ENCODE measurements at places on chromosomes 6 and 20. TPM values are rescaled to one million over a fixed set of nuclear protein-coding genes. Genes with fewer than 3 reads are reported as not detected.
A peak's percentile ranks its signal among the peaks of the same experiment; 100 is the strongest.

GRCh38 chr6:11339380-11339779 lies 106.9 kb upstream of the NEDD9 start:
- no peaks in the 10 kb centered on the region for H3K27me3 ChIP-seq
- no peak for DNase-seq
- no peak overlapping the region for H3K27ac ChIP-seq

The RIN2 gene
- total RNA-seq, result 89.5 TPM

The KHDC1L gene
- not detected for total RNA-seq

DNA sequence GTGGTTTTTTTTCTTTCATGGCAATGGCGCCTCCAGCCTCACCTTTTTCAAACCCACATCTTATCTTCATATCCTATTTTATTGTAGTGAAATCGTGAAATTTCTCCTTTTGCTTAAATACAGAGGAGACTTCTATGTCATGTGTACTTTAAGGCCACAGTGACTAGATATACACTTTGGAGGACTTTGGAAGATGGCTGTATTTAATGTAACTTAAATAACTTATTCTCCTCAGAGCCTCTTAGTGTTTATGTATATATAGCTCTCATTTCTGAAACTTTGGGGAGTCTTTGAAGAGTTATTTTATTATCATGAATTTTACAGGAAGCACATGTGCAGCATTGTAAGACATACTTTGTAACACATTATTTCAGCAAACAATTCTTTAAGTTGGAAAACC lies 968 bp downstream of the LAMA2 start:
- DNase-seq, result no peak
- no peaks in the 10 kb centered on the region for H3K4me1 ChIP-seq
- no peaks in the 10 kb centered on the region for H3K36me3 ChIP-seq
- H3K4me3 ChIP-seq, result peak overlapping the region; percentile 52
- H3K27me3 ChIP-seq, result no peaks in the 10 kb centered on the region
- no peak overlapping the region for H3K27ac ChIP-seq

The BMP2 gene
- total RNA-seq, result 11.5 TPM

DNA sequence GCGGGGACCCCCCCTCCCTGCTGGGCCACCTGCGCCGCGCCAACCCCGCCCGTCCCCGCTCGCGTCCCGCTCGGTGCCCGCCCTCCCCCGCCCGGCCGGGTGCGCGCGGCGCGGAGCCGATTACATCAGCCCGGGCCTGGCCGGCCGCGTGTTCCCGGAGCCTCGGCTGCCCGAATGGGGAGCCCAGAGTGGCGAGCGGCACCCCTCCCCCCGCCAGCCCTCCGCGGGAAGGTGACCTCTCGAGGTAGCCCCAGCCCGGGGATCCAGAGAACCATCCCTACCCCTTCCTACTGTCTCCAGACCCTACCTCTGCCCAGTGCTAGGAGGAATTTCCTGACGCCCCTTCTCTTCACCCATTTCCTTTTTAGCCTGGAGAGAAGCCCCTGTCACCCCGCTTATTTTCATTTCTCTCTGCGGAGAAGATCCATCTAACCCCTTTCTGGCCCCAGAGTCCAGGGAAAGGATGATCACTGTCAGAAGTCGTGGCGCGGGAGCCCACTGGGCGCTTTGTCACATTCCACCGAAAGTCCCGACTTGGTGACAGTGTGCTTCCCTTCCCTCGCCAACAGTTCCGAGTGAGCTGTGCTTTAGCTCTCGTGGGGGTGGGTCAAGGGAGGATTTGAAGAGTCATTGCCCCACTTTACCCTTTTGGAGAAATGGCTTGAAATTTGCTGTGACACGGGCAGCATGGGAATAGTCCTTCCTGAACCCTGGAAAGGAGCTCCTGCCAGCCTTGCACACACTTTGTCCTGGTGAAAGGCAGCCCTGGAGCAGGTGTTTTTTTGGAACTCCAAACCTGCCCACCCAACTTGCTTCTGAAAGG lies 2.1 kb downstream of the VEGFA start:
- peaks cover 7% of the 10 kb centered on the region for H3K36me3 ChIP-seq
- no peaks in the 10 kb centered on the region for H3K27me3 ChIP-seq

- H3K27me3 ChIP-seq, result no peaks in the 10 kb centered on the region
- H3K4me1 ChIP-seq, result no peaks in the 10 kb centered on the region
- no peaks in the 10 kb centered on the region for H3K36me3 ChIP-seq
Measured at GRCh38 chr6:169618526-169619490, 83.0 kb downstream of the WDR27 start.

GRCh38 chr20:38730989-38731737 lies 6.9 kb downstream of the SLC32A1 start:
- H3K36me3 ChIP-seq, result no peaks in the 10 kb centered on the region
- H3K27me3 ChIP-seq, result peaks cover 68% of the 10 kb centered on the region
- H3K27ac ChIP-seq, result no peak overlapping the region
- DNase-seq, result peak; percentile 95

DNA sequence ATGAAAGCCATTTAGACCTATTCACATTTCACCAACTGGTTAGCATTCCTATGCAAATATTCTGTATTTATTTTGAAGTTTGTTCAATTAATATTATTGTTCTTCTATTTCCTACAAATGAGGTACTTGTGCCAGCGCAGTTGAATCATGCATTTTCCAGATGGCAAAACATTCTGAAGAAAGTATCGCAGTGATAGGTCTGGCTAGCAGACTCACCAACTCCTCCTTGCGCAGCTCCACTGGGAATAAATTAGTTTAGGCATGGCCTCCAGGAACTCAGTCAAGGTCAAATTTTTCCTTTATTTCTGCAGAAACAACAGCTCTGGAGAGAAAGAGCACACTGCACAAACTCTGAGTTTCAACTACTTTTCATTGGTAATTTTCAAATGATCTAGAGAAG lies 437.7 kb downstream of the COL12A1 start:
- no peak overlapping the region for H3K4me3 ChIP-seq
- no peaks in the 10 kb centered on the region for H3K4me1 ChIP-seq
- DNase-seq, result no peak
- no peaks in the 10 kb centered on the region for H3K36me3 ChIP-seq
- H3K27ac ChIP-seq, result no peak overlapping the region
- no peaks in the 10 kb centered on the region for H3K27me3 ChIP-seq

- H3K4me1 ChIP-seq, result peaks cover 11% of the 10 kb centered on the region
- no peak for DNase-seq
- H3K27ac ChIP-seq, result peak overlapping the region; percentile 33
- no peak overlapping the region for H3K4me3 ChIP-seq
- no peaks in the 10 kb centered on the region for H3K36me3 ChIP-seq
Measured at GRCh38 chr6:36368921-36369865, 18.3 kb downstream of the ETV7 start.

DNA sequence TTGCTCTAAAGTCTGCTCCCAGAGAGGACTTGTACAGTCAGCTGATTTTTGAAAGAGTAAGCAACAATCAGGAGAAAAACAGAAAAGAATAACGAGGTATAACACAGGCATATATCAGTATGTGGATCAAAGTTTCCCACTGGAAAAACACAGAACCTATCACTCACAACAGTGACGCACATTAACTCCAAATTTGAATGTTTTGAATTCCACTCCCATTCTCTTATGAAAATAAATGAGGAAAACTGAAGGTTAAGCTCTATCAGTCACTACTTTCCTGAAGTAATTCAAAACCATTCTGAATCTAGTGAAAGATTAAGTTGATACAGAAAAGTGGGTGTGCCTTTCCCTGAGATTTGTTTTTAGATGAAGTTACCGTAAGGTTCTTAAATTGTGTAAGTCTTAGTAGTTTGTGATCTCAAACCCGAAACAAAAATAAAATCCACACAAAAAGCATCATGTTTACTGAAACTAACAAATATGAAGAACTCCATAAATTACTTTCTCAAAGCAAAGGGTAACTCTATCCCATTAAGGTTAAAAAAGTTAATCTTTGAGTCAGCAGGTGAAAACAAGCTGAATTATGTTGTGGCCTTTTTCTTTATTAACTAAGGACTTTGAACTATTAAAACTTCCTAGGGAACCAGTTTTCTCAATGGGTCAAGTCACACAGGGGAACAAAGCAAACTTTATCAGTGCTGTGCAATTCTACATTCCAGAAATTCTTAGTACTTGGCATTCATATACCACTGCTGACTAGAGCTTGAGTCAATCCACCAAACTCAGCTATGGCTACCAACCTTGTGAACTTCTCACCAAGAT lies 115.7 kb downstream of the OGFRL1 start:
- H3K27me3 ChIP-seq, result no peaks in the 10 kb centered on the region
- DNase-seq, result no peak
- peak overlapping the region; percentile 68 for H3K27ac ChIP-seq
- H3K36me3 ChIP-seq, result no peaks in the 10 kb centered on the region

The SEMG1 gene
- not detected for total RNA-seq

The TFAP2D gene
- total RNA-seq, result not detected

DNA sequence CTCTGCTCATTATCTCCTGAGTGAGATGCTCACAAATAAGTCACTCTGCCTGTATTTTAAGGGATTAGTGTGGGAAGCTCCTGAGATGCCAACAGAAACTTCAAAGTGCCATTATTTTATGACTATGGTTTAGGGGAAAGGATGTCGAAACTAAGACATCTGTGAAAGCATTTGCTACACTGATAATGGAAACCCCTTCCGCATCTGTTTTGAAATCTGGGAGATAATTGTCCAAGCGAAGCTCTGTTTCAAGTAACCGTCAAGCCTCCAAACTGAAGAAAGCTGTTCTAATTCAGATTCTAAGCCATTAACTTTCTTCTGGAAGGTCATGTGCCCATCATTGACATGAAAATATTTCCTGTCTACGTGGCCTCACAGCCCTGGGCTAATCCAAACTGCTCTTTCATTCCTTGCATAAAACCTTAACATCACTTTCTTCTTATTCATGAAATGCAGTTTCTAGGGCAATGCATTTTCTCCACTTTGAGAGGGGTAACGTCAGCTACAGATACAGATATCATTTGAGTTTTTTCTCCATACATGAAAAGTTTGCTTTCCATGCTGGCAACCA lies 932.0 kb downstream of the C6orf118 start:
- H3K4me3 ChIP-seq, result no peak overlapping the region
- no peaks in the 10 kb centered on the region for H3K36me3 ChIP-seq
- no peaks in the 10 kb centered on the region for H3K4me1 ChIP-seq
- H3K27ac ChIP-seq, result no peak overlapping the region

The SIM1 gene
- not detected for total RNA-seq

GRCh38 chr6:137161949-137162348 lies 11.5 kb downstream of the IL22RA2 start:
- H3K36me3 ChIP-seq, result no peaks in the 10 kb centered on the region
- H3K27me3 ChIP-seq, result no peaks in the 10 kb centered on the region

The SLC35D3 gene
- not detected for total RNA-seq

DNA sequence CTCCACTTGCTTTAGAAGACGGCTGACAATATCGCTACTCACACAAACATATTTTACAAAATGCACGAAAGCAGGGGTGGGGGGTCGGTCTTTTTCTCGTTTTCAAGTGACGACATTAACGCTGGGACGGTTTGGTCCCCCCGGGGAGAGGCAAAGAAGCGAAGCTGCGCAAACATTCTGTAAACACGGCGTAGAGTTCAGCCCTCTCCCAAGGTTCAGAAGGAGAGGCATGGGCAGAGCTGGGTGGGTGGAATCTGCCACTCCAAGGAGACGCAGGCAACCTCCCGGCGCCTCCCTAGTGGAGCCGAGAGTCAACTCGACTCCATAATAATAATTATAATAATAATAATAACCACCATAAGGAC lies 2.4 kb downstream of the NKX2-2 start:
- peaks cover 65% of the 10 kb centered on the region for H3K4me1 ChIP-seq
- H3K4me3 ChIP-seq, result no peak overlapping the region
- peaks cover 45% of the 10 kb centered on the region for H3K27me3 ChIP-seq
